Neural crest cell (in vitro differentiated cells): ENCODE measurements at places on chromosomes 3 and 15.

DNA sequence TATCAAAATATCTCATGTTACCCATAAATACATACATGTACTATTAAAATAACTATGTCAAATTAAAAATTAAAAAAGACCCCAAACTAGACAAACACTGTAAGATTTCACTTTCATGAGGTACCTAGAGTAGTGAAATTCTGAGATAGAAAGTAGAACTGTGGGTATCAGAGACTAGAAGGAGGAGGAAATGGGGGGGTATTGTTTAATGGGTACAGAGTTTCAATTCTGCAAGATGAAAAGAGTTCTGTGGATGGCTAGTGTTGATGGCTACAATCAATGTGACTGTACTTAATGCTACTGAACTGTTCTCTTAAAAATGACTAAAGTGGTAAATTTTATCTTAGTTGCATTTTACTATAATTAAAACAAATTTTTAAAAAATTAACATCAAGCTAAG, 36.6 kb downstream of the RFX7 start:
- no peak overlapping the region for H3K27ac ChIP-seq
- DNase-seq: no peak
- no peak overlapping the region for H3K4me3 ChIP-seq
- H3K4me1 ChIP-seq: peaks cover 18% of the 10 kb centered on the region
- no peaks in the 10 kb centered on the region for H3K27me3 ChIP-seq

DNA sequence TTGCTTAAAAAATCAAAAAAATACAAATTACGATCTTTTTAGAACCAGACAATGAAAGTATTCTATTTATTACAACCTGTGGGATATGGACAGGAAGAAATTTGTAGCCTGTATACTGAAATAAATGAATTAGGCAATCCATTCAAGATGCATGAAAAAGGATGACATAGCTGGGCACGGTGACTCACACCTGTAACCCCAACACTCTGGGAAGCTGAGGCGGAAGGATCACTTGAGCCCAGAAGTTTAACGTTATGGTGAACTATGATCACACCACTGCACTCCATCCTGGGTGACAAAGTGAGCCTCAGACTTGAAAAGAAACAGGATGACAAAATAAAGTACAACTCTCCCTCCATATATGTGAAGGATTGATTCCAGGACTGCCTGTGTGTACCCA, 74.1 kb downstream of the MSL2 start:
- no peak overlapping the region for H3K27ac ChIP-seq
- H3K4me1 ChIP-seq: no peaks in the 10 kb centered on the region
- DNase-seq: no peak
- H3K27me3 ChIP-seq: no peaks in the 10 kb centered on the region
- H3K4me3 ChIP-seq: no peak overlapping the region
- H3K36me3 ChIP-seq: peaks cover 50% of the 10 kb centered on the region

DNA sequence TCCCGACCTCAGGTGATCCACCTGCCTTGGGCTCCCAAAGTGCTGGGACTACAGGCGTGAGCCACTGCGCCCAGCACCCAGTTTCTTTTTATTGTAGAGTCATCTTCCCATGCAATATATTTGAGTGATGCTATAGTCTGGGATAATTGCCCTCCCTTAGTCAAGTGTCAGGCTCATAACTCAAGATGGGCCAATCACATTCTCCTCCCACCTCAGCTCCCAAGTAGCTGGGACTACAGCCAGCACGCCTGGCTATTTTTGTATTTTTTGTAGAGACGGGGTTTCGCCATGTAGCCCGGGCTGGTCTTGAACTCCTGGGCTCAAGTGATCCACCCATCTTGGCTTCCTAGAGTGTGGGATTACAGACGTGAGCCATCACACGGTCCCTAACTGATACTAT, 15.2 kb upstream of the PTPN9 start:
- no peaks in the 10 kb centered on the region for H3K36me3 ChIP-seq
- H3K4me3 ChIP-seq: no peak overlapping the region
- H3K27ac ChIP-seq: no peak overlapping the region
- H3K27me3 ChIP-seq: no peaks in the 10 kb centered on the region

GRCh38 chr15:74335396-74335795, 32.0 kb downstream of the CYP11A1 start:
- no peak overlapping the region for H3K4me3 ChIP-seq
- DNase-seq: no peak
- H3K27ac ChIP-seq: no peak overlapping the region
- H3K36me3 ChIP-seq: no peaks in the 10 kb centered on the region
- no peaks in the 10 kb centered on the region for H3K4me1 ChIP-seq

GRCh38 chr15:98920091-98920880, 87.3 kb downstream of the PGPEP1L start:
- H3K36me3 ChIP-seq: peaks cover 27% of the 10 kb centered on the region
- peaks cover 18% of the 10 kb centered on the region for H3K4me1 ChIP-seq
- H3K27ac ChIP-seq: no peak overlapping the region
- H3K27me3 ChIP-seq: no peaks in the 10 kb centered on the region
- no peak overlapping the region for H3K4me3 ChIP-seq

GRCh38 chr3:40339871-40340270, 30.4 kb downstream of the EIF1B start:
- H3K36me3 ChIP-seq: no peaks in the 10 kb centered on the region
- H3K4me1 ChIP-seq: no peaks in the 10 kb centered on the region
- no peaks in the 10 kb centered on the region for H3K27me3 ChIP-seq
- DNase-seq: no peak

DNA sequence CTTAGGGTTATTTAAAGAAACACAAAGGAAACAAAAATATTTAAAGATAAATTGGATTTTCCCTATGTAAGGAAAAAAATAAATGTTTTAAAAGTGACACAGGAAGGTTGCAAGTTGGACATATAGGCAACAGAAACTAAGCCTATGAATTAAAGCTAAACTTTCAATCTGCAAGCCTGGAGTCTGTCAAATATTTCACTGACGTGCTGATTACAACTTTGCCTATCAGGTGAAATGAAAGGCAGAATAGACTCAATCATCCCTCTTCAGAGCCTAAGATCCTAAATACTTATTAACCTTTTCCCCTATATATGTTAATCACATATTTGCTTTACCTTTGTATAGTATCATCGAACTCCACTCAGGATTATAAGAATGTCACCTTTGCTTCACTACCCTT, 1068.0 kb upstream of the ALCAM start:
- H3K4me1 ChIP-seq: no peaks in the 10 kb centered on the region
- no peaks in the 10 kb centered on the region for H3K27me3 ChIP-seq
- no peak overlapping the region for H3K27ac ChIP-seq
- no peak overlapping the region for H3K4me3 ChIP-seq
- DNase-seq: no peak

- no peaks in the 10 kb centered on the region for H3K27me3 ChIP-seq
- no peak overlapping the region for H3K27ac ChIP-seq
- no peaks in the 10 kb centered on the region for H3K4me1 ChIP-seq
Observed at GRCh38 chr3:154921351-154921750, 158.8 kb upstream of the MME start.

DNA sequence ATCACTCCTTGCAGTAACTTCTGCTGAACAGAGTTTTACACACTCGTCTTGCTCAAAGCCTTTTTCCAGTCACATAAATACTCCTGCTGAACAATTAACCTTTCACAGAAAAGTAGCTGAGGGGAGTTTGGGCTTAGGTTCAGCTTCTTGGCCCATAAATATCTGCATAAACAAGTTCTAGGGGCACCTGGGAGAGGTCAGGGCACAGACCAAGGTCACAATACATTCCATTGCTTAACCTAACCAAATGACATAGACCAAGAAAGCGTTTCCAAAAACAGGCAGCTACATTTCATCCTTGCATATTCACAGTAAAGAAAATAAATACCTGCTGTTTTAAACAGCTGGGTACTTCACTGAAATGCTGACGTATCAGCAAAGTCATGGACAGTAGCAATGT, 101.3 kb downstream of the THRB start:
- H3K27me3 ChIP-seq: no peaks in the 10 kb centered on the region
- H3K27ac ChIP-seq: no peak overlapping the region

DNA sequence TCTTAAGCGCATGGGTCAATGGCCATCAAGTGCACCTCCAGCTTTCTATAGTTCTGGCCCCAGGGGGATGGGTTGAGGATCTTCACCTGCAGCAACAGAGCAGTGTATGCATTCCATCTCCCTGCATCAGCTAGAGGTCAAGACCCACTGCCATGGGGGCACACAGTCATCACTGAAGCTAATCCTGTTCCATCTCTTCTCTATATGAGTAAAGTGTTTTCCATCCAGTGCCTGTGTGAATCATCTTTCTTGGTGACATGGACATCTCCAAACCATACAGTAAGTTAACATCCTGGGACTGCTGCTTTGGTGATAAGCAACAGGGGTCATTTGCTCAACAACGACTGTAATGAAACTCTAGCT, 4.4 kb upstream of the ENTPD3 start:
- no peak for DNase-seq
- no peaks in the 10 kb centered on the region for H3K36me3 ChIP-seq
- H3K4me1 ChIP-seq: peaks cover 13% of the 10 kb centered on the region

DNA sequence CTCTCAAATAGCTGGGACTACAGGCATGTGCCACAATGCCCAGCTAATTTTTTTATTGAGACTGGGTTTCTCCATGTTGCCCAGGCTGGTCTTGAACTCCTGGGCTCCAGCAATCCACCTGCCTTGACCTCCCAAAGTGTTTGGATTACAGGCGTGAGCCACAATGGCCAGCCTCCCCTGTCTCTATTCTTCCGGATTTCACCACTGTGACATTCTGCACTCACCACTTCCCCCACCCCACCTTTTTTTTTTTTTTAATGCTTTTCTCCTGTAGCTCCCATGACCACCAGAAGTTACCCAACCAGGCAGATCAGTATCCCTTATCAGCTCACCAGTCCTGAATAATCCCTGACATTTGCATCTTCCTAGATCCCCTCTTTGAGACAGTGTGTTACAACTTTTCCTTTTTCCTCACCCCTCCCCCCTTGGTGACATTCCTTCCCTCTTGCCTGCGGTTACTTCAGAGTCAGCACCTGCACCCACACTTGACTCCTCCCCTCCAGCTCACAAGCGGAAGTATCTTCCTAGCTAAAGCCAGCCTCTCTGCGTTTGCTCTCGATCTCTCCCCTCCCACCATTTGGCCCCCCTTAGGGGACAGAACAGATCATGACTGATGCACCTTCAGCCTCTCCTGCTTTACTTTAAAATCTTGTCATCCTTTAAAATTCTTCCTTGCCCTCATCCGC, 13.5 kb upstream of the ZNF592 start:
- DNase-seq: no peak
- H3K36me3 ChIP-seq: no peaks in the 10 kb centered on the region
- H3K4me1 ChIP-seq: peaks cover 25% of the 10 kb centered on the region
- peak overlapping the region; percentile 45 for H3K27ac ChIP-seq
- H3K27me3 ChIP-seq: no peaks in the 10 kb centered on the region
